ENCODE measurements at places on chromosomes 6 and 20.

DNA sequence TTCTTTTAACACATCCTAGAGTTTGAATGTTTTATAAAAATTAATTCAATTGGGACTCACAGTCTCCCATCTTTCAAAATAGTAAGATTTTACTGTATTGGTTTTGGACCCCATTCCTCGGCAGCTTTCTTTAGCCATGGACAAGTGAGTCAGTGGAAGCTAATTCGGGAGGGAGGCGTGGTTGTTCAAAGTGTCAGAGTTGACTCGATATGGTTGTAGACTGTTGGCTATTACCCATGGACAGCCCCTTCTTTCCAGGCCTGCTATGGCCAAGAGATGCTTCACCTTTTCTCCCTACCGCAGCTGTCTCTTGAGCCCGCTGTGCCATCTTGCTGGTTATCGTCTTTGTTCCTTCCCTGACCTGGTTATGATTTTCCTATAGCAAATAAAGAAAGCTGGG lies 243.0 kb downstream of the CD83 start:
- DNase-seq = no peak

GRCh38 chr6:132445201-132445951 lies 44.1 kb upstream of the MOXD1 start:
- no peak for DNase-seq

- DNase-seq = no peak
These were observed 20.7 kb downstream of the RAB22A start for GRCh38 chr20:58330249-58330648.

- no peak for DNase-seq
These were observed 110.9 kb downstream of the HFE start for GRCh38 chr6:26197933-26198721.

DNA sequence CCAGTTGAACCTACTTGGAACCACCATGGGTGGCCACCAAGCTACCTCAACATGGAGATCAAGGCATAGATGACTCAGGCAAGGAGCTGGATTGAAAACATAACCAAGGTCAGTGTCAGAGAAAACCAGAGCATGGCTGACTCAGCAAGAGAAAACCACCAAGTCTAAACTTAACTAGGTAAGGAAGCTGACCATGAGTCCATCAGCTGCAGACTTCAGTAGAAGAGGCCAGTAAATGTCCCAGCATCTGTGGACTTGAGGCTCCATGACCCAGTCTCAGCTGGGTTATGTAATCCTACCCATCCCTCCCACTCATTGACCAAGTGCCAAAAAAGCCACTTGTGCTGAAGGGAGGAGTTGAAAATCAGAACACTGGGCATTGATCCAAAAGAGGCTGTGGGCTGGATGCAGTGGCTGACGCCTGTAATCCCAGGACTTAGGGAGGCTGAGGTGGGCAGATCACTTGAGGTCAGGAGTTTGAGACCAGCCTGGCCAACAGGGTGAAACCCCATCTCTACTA lies 93.7 kb upstream of the CBLN4 start:
- no peak for DNase-seq

DNA sequence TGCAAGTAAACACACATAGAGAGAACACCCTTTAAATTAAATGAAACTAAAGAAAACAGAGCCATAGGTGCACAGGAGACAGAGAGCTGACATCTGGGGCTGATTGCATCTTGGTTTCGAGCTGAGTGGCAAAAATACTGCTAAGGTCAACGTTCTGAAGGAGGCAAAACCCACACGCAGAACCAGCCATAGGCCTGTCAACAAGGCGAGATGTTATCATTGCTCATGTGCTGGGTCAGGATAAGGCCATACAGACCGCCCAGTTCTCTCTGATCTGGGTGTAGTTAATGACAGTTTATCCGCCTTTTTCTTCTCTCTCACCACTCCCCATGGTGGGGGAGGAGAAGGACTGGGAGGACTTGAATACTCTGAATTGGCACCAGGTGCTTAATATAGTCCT lies 4.5 kb upstream of the FAM110A start:
- no peak for DNase-seq

- DNase-seq = no peak
These were observed 46.9 kb upstream of the NAA20 start for GRCh38 chr20:19970256-19970765.

DNA sequence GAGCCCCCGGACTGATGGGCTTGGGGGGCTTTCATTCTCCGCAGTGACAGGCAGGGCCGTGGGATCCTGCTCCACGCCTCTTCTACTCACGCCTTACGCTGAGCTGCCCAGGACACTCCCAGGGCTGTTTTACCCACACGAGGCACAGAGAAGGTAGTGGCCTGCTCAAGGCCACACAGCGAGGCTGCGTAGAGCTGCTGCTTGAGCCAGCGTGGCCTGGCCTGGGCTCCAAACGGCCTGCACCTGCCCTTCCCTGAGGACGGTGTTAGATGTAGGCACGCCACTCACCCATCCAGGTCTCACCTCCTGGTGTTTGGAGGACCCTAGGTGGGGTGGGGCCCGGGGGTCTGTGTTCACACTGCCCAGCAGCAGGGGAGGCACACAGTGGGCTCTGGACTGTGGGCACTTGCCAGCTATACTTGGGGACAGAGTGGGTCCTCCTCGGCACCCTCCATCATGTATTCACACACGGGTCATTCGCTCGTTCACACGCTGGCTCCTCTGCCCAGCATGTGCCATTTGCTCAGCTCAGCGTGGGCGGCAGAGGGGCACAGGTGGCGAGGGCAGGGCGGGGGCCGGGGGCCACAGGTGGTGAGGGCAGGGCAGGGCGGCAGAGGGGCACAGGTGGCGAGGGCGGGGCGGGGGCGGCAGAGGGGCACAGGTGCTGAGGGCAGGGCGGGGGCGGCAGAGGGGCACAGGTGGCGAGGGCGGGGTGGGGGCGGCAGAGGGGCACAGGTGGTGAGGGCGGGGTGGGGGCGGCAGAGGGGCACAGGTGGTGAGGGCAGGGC lies 18.4 kb upstream of the RBBP8NL start:
- no peak for DNase-seq

DNA sequence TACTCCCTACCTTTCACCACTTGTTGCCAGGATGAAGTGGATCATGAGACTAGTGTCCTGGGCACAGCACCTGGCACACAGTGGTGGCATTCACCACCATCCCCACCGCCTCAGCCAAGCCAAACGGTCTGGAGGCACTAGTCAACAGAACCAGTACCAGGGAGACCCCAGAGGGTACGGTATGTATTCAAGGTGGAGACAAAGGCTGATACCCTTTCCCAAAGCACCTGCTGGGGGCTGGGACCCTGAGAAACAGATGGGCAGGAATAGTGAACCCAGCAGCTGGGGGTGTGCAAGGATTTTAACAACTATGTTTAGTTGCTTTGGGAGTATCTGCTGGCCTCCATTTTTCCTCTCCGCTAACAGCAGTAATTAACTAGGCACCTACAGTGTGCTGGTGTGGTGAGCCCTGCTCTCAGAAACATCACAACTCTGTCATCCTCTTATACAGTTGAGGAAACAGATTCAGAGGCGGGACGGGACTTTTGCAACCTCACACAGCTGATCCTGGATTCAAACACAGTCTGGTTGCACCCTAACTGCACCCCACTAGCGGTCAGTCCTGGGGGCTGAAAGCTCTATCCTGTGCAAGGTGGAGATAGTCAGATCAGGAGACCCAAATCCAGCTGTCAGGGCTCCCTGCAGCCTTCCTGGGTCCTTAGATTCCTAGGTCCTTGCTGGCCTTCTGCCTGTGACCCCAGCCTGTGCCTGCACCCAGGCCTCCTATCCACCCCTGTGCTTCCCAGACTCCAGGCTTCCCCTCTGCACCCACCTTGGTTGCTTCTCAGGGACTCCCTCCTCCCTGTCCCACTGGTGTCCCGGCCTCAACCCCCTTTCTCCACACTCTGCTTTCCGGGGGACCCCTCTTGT lies 1.2 kb downstream of the SNTA1 start:
- no peak for DNase-seq

DNA sequence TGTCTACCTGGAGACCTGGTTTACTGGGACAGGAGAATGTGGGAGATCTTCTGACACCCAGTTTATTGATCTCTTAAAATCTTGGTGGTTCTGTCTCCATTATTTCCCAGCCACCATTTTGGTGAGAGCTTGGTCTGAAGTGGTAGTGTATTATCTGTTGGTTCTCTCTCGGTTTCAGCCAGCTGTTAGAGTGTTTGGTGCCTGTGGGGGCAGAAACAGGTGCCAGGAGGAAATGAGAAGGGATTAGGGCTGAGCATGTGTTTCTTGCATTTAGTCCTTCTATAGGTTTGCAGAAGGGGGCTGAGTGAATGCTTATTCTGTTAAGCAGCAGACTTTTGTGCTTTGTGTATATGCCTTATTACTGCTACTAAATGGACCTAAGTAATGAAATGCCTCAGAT lies 9.6 kb downstream of the JARID2 start:
- DNase-seq = no peak

GRCh38 chr6:165634101-165634880 lies 28.8 kb downstream of the PDE10A start:
- no peak for DNase-seq

- no peak for DNase-seq
These were observed 99.3 kb upstream of the PMEPA1 start for GRCh38 chr20:57809149-57809548.

- no peak for DNase-seq
These were observed 555.3 kb upstream of the CHD6 start for GRCh38 chr20:42173440-42173839.

GRCh38 chr6:167092672-167093339 lies 30.1 kb upstream of the CCR6 start:
- no peak for DNase-seq

GRCh38 chr6:99611148-99611547 lies 4.5 kb downstream of the PRDM13 start:
- DNase-seq = no peak

DNA sequence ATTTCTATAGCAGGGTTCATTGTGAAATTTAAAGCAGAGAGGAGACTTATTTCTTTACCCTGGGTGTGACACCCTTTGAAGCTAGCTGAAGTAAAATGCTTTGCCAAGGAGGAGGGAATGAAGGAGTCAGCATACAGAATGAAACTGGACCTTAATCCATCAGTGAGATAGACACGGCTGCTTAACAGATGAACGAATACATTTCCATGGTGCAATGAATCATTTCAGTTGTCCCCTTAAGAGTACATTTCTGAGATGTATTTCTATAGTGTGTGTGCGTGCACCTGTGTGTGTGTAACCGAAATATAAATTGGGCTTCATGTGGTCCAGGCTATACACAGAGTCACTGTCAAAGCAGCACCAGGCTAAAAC lies 73.8 kb upstream of the CD93 start:
- DNase-seq = no peak

DNA sequence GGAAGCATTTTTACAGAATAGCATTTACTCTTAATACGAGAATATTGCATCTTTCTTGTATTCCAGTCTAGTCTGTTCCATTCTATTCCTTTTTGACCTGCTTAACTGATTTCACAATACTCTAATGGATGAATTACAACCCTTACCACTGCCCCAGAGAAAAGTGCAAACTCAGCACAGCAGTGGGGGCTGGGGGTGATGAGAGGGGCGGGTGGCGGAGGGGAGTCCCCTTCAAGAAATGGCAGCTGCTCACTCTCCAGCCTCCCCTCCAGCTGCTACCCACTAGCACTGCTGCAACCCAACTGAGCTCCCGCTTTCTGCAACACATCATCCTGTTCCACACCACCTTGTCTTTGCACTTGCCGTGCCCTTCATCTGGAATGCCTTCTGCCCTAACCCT lies 30.1 kb downstream of the PIM1 start:
- no peak for DNase-seq

GRCh38 chr6:135025175-135025574 lies 29.4 kb downstream of the HBS1L start:
- DNase-seq = no peak

DNA sequence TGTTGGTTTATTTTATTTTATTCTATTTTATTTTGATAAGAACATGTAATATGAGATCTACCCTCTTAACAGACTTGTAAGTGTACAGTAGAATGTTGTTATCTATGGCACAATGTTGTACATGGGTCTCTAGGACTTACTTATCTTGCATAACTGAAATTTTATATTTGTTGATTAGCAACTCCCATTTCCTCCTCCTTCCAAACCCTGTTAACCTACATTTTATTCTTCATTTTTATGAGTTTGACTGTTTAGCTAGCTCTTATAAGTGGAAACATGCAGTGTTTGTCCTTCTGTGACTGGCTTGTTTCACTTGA lies 37.9 kb upstream of the BCAS1 start:
- no peak for DNase-seq

- peak; percentile 53 for DNase-seq
These were observed 81.4 kb downstream of the SERAC1 start for GRCh38 chr6:158086504-158087223.

- DNase-seq = no peak
These were observed 77.3 kb downstream of the TRMT11 start for GRCh38 chr6:126063512-126064146.

GRCh38 chr20:60115451-60115850 lies 157.2 kb downstream of the CDH26 start:
- DNase-seq = no peak

DNA sequence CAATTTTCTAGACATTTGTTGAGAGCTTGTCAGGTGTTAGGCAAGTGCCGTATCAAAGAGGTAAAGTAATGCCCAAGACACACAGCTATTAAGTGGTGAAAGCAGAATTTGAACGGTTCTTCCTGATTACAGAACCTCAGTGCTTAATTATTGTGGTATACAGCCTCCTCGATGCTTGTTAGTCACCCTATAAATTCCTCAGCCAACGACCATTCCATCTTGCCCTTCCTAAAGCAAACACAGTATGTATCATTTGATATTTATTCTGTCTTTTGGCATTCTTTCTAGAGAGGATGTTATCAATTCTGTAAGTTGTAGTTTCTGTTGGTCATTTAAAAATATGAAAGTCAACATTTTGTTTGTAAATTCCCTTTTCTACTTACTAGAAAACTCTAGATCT lies 297.8 kb upstream of the BMP2 start:
- DNase-seq = no peak

DNA sequence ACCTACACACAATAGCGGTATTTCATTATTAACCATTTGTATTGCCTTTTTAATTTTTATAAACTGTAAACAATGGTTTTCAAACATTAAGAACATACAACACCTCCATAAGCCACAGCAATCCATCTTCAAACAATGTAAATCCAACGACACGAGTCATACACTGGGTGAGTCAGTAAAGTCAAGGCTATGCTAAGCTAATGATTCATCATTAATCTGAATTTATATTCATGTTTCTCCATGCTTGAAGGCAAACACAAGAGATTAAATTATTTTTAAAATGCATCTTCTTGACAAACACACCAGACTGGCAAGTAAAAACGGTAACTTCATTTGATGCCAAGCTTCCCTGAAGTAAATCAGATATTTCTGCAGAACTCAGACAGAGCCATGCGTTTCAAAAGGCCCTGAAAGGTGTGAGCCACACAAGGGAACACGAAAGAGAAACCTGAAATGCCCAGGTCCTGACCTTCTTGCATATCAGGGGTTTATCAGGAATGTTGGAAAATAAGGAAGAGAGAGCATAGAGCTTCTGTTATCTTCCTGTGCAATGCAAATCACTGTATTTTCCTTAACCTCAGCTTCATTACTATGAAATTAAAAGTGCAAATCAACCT lies 162.5 kb downstream of the ALDH8A1 start:
- no peak for DNase-seq
